Posterior cingulate gyrus (tissue), 11 donors: ENCODE measurements at places on chromosomes 2 and 18.

- DNase-seq = no peak
Observed at GRCh38 chr18:35835833-35836232, 136.6 kb upstream of the RMP24 start.

DNA sequence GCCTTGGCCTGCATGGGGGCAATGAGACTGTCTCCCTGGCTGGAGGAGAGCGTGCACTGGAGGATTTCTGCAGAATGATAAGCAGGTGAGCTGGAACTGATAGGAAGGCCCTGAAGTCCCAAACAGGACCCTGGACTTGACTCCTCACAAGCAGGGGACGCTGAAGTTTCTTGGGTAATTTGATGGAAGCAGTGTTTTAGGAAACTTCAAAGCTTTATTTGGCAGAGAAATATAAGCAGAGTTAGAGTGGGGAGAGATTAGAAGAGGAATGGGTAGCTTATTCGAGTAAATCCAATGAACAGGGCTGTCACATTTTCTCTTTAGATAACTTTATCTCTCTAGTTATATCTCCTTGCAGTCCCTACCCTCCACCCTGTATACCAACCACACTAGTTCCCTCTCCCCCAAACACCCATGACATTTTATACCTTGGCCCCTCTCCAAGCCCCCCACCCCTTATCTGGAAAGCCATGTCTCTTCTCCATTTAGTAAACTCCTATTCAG is 73.6 kb upstream of the IGFBP5 start:
- no peak for DNase-seq

DNA sequence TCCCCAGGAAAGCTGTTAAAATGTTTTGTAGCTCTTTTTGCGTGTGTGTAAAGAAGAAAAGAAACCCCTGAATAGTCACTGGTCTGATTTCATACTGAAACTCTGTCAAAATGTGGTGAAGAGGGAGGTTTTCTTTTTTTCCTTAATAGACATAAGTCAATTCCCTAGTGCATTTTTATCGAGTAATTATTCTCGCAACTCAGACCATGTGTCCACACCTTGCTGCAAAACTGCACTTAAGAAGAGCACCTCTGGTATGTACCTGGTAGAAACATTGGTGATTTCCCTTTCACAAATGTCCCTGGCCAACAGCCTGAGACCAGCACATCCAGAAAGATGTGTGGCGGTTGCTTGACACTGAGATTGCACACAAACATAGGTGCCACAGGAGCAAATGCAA is 159.9 kb downstream of the ZNF521 start:
- no peak for DNase-seq

DNA sequence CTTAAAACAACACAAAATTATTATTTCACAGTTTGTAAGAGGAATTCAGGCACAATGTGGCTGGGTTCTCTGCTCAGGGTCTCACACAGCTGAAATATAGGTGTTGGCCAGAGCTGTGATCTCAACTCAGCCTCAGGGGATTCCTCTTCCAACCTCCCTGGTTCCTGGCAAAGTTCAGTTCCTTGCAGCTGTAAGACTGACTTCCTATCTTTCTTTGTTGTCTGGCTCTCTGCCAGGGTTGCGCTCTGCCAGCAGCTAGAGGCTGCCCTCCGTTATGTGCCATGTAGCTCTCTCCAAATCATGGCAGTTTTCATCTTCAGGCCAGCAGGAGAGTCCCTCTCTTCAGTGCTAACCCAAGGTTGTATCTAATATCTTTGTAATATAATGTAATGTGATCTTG is 272.5 kb upstream of the KCNJ3 start:
- no peak for DNase-seq

DNA sequence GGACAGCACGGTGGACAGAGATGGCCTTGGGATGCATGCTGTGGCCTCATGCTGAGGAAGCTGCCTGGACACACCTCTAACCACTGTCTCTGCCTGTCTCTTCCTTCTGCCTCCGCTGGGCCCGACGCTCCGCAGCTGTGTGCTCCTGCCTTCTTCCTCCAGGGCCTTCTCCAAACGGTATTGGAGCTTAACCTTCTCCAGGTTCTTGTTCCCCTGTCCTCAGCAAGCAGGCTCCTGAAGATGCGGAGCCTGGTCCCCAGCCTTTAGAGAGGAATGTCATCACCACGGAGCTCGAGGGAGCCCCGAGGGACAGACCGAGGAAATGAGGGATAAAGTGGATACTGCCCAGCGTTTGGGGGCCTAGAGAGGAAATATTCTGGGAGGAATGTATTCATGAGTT is 155.1 kb downstream of the DYSF start:
- DNase-seq = no peak

GRCh38 chr2:95082477-95082876 is 39.1 kb downstream of the MRPS5 start:
- no peak for DNase-seq

GRCh38 chr2:18630941-18631340 is 41.6 kb upstream of the NT5C1B start:
- DNase-seq = no peak

- no peak for DNase-seq
Observed at GRCh38 chr2:174654419-174654941, 56.9 kb upstream of the WIPF1 start.

GRCh38 chr2:164722616-164723338 is 101.5 kb upstream of the GRB14 start:
- DNase-seq = no peak

DNA sequence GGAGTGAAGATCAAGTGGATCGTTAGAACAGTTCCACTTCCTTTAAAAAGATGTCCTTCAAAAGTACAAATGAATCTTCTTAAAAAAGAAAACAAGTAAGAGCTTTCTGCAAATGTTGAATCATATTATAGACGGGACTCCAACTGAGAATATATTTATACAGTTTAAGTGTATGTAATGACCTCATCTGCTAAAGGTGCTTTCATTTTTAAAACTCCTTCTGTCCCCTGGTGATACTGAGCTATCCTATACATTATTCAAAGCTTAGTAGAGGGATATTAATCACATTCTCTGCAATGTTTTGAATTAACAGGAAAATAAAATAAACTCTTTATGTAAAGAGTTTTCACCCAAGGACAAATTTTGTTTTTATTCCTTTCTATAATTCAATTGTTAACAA is 420.7 kb upstream of the SLC8A1 start:
- DNase-seq = no peak

DNA sequence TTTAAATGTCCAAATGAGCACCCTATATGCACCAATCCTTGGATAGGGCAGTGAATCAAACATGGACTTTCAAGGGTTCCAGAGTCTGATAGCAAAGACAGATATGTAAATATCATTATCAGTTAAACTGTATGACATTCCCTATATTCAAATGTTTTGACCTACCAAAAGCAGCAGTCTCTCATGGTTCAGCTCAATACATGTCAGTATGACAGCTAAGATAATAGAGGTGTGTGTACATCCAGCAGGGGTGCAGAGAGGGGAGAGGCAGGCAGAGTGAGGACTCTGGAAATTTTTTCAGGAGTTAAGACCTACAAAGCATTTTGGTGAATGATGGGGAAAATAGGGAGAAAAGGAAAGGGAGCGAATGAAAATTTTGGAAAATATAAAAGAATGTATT is 106.3 kb downstream of the MYO3B start:
- no peak for DNase-seq

DNA sequence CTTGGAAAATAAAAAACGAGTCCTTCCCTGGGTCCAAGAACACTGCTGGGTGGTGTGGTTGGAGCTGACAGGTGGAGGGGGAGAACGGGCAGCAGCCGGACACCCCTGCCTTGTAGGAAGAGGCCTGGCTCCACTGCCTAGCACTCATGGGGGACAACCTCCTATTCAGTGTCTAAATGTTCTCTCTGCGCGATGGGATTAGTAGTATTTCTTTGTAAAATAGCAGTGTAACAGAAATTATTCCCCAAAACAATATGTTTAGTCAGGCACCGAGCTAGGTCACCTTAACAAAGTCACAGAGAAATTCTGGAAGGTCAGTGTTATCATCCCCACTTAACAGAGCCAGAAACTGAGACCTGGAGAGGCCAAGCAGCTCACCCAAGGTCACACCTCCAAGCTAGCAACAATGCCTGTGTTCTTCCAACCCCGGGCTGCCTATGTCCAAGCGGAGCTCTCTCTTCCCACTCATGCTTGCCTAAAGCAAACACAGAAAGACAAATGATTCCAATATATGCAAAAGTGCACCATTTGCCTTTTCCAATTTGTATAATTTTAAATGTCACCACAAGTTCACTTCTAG is 68.0 kb downstream of the STEAP3 start:
- no peak for DNase-seq

DNA sequence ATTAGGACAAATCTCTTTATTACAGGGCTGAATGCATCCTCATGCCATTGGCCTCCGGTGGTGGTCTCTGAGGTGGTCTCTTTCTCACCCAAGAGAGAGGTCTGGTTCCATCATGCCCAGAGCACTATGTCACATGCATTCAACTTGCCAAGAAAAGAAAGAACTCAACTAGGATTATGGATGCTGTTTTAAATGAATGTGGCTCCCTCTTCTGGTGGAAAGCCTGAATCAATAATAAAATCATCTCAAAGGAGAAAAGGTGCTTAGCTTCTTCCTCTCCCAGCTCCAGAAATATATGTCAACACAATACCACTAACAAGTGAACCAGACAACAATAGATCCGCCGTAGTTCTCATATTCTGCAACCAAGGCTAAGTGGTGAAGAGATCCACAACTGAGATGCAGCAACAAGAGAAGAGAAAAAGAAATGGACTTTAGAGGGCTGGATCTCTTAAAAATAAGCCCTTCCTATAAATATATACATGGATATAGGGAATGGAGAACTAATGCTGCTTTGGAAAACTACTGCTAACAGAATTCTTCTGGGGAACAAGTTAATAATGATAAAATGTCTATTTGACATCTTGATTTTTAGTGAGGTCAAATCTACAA is 396.8 kb downstream of the NCKAP5 start:
- no peak for DNase-seq

- no peak for DNase-seq
Observed at GRCh38 chr2:149383340-149383739, 53.0 kb downstream of the LYPD6 start.

DNA sequence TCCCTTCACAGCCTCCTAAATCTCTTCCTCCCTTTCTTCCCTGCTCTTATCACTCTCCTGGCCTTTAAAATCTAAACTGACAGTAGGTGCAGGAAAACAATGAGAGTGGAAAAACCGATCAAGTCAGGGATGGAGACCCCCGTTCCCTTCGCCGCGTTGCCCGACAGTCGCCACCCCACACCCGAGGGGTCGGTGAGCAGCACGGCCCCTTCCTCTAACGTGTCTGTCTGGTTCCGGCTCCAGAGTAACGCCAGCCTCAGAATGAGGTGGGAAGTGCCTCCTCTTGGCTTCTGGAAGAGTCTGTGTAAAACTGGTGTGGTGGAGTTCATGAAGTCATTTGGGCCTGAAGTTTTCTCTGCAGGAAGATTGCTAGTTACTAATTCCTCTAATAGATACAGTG is 138.6 kb downstream of the NFATC1 start:
- peak; percentile 67 for DNase-seq

DNA sequence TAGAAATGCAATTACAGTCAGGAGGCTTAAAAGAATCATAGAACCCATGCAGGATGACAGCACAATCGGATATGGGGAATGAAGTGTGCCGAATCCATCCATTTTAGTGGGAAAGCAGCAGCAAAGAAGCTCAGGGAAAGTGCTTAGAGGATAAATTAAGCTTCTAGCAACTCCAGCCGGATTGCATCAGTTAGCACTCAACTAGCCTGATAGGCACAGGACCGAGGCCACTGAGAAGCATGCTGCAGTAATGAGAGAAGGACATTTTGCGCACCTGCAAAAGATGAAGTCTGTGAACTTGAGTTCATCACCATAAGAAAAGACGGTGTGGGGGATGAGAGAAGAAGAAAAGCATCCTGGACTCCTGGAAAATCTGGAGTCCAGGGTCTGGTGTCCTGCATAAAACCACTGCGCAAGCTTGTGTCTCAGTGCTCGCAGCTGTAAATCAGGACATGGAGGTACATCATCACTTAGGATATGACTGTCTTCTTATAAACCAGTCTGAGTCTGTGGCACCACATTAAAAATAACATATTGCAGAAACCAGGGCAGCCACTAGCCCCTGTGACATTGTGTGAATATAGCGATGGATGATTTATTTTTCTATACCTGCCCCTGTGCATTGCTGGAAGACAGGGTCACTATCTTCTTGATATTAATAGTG is 665.5 kb upstream of the SOX11 start:
- DNase-seq = no peak

GRCh38 chr2:160167089-160167740 is 32.9 kb downstream of the ITGB6 start:
- DNase-seq = no peak

DNA sequence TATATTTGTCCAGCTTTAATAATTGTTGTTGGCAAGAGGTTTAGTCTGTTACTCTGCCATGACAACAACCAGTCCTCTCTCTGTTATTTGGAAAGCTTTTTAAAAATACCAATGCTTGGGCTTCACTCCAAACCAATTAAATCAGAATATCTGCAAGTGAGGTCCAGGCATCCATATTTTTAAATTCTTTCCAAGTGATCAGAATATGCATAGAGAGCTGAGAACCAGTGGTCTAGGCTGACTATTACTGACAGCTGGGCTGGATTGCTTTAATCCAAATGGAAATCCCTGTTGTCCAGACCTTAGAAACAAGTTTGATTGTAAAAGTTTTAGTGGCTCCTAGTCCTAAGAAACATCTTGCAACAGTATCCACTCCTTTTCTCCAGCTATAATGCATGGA is 1059.7 kb upstream of the ACVR2A start:
- no peak for DNase-seq

GRCh38 chr2:178707476-178707875 is 99.7 kb downstream of the TTN start:
- DNase-seq = no peak

- no peak for DNase-seq
Observed at GRCh38 chr2:190646780-190647522, 1.9 kb upstream of the NAB1 start.

DNA sequence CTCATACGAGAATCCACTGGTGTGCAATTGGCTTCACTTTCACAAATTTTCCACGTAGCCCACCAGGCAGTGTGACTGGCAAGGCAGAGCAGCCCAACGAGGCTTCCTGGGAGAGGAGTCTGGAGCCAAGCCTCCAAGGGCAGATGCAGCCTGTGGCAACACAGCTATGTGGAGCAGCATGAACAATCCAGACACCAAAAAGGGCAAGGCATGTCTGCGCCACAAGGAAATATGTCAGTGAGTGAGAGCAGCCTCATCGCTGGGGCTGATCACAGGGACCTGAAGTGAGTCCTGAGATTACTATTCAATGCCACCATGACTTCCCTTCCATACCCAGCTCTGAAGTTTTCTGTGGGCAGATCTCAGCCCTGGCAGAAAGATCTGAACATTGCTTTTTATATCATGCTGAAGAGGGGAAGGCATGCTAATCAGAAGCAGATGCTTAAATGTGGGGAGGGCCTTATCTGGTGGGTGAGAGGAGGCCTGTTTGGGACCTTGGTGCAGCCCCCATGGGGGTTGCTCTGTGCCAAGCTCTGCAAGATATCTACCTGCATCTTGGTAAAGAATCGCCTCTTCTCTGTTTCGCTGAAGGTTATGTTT is 40.0 kb upstream of the PUM2 start:
- DNase-seq = no peak

DNA sequence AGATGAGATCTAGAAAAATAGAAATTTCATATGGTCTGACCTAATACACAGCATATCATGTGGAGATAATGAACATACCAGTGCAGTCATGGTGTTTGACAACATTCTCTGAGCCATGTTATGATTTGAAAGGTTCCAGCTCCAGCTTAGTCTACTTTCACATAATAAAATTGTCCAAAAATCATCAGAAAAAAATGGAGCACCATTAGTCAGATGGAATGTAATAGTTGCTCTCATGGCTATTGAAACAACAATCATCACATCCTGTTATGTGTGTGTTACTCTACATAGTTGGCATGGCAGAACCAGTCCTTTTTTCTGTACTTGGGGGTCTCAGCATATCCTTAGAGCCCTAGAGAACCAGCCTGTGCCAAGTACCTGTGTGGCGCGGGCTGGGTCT is 678.9 kb upstream of the FANCL start:
- DNase-seq = no peak
